ENCODE measurements at places on chromosomes 4 and X.
A peak's percentile ranks its signal among the peaks of the same experiment; 100 is the strongest.

GRCh38 chr4:63786171-63786570 is 623.1 kb downstream of the TECRL start:
- DNase-seq, result no peak

DNA sequence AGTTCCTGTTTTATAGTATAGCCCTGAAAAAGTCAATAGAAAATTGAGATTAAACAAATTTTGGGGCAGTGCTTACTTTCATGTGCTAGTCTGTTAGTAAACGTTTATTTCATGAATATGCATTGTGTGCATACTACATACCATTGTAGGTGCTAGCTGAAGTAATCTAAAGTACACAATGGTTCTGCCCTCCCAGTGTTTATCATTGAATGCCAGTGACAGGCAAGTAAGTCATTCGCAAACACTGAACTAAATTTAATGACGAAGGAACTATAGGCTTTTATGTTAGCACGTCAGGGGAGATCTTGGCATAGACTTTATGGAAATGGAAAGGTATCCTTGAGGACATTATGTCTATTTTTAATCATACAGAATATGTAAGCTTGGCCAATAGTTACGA is 426.9 kb upstream of the EPHA5 start:
- DNase-seq, result no peak

- DNase-seq, result no peak
Measured at GRCh38 chrX:9153300-9153699, 119.4 kb upstream of the FAM9B start.

- DNase-seq, result no peak
Measured at GRCh38 chr4:173524218-173525117, 5.6 kb downstream of the HAND2 start.

DNA sequence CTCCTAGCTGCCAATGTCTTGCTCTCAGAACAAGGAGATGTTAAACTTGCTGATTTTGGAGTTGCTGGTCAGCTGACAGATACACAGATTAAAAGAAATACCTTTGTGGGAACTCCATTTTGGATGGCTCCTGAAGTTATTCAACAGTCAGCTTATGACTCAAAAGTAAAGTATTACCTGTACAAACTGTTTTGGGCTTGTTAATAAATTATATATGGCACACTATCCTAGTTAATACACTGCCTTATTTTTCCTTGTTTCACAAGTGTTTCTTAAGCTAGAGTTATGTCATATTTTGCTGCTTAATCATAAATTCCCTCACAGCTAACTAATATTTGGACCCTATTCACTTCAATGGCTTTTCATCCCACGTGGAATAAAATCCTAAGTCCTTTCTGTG is 45.3 kb downstream of the STK26 start:
- DNase-seq, result no peak

DNA sequence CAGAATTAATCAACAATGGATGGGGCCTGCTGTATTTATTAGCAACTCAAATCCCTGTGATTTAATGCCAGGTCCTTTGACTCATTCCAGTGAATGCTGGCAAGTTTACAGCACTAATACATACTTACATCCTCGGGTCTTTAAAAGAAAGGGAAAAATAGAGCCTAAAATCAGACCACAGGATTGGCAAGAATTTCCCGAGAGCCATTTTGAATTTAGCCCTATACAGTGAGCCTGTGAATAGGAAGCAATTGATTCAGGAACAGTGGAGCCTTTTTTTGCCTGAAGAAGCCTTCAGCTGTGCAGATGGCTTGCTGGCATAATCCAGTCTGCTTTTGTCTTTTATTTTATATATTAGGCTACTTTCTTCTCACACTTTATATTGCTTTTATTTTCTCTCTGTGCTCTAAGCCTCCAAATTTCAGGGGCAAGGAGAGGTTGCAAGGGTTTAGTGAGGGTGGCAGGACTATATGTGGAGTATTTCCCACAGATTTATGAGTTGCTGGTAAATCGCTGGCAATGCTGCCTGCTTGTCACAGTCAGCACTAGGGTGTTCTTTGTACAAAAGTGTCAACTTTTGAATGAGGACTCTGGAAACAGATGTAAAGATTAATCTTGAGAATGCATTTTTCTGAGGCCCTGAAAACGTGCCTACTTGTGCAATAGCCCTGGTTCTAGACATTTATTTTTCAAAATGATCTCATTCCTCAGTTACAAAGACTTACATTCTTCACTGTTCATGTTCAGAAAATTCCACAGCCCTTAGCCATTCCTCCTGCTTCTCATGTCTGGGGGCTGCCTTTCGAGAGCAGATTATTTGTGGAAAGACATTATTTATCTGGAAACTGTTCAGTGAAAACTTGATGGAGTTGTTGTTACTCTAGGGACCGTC is 303.5 kb downstream of the SPRY1 start:
- no peak for DNase-seq

DNA sequence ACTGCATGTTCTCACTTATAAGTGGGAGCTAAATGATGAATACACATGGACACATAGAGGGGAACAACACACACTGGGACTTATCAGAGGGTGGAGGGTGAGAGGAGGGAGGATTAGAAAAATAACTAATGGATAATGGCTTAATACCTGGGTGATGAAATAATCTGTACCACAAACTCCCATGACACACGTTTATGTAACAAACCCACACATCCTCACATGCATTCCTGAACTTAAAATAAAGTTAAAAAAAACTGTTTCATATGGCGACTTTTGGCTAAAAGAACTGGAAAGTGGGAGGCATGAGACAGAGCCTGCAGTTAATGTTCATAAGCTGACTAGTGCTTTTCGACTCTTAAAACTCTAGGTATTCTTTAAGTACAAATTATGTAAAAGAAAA is 98.9 kb upstream of the NPFFR2 start:
- no peak for DNase-seq

- no peak for DNase-seq
Measured at GRCh38 chr4:145034727-145035211, 63.2 kb downstream of the ANAPC10 start.

DNA sequence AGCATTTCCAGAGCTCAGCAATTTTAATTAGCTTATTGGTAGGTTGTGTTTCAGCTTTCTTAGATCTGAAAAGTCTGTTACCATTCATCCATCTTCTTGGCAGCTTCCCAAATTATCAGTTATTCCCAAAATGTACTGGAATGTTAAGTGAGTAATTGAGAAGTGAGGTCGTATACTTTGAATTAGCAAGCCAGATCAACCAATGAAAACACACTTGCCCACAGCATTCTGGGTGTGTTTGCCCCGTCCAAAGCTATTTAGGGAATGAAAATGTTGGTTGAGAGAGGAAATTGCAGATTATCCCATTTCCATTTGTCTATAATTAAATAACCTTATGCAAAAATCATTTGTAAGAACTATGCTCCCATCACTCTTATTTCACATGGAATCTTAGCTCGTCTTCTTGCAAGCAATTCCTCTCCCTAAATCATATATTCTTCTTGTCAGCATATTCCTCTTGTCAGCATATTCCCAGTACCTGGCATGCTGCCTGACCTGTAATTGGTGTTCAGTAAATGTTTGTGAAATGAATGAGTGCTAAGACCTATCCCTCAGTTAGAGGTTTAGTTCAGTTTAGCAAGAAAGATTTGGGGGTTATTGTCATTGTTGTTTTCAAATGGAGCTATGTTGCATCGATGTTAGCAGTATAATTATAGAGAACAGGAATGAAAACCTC is 23.3 kb upstream of the ANTXR2 start:
- DNase-seq, result no peak

DNA sequence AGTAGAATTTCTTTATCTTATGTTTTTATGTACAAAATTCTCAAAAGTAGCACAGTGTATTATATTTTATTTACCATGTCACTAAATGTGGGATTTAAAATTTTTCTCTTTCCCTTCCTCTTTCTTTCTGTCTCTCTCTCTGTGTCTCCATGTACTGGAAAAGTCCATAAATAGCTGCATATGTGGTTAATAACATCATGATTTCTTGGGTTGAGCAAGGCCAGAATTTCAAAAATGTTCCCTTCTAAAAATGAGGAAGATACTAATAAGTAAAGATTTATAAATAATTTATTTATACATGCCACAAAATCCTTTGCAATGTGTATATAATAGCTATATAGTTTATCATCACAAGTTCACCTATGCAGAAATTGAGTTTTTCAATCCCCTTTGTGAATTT is 29.1 kb upstream of the DKK2 start:
- DNase-seq, result no peak

DNA sequence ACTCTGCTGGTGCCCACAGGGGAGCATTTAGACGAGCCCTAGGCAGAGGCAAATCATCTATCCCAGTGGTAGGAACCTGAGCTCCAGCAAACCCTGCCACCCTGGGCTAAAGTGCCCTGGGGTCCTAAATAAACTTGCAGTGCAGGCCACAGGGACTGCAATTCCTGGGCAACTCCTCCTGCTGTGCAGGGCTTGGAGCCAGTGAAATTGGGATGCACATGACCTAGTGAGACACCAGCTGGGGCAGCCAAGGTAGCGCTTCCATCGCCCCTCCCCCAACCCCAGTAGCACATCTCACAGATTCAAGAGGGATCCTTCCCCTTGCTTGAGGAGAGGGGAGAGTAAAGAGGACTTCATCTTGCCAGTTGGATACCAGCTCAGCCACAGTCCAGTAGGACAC is 44.1 kb downstream of the CHRNA9 start:
- DNase-seq, result no peak

GRCh38 chr4:3681191-3681590 is 85.0 kb upstream of the ADRA2C start:
- DNase-seq, result no peak

GRCh38 chr4:45082101-45082500 is 355.7 kb upstream of the GNPDA2 start:
- DNase-seq, result no peak

- DNase-seq, result no peak
Measured at GRCh38 chr4:52105276-52105675, 54.2 kb downstream of the SPATA18 start.

GRCh38 chrX:80765220-80765625 is 44.5 kb downstream of the BRWD3 start:
- DNase-seq, result peak; percentile 28

GRCh38 chr4:23097251-23097650 is 404.5 kb downstream of the GBA3 start:
- DNase-seq, result no peak

DNA sequence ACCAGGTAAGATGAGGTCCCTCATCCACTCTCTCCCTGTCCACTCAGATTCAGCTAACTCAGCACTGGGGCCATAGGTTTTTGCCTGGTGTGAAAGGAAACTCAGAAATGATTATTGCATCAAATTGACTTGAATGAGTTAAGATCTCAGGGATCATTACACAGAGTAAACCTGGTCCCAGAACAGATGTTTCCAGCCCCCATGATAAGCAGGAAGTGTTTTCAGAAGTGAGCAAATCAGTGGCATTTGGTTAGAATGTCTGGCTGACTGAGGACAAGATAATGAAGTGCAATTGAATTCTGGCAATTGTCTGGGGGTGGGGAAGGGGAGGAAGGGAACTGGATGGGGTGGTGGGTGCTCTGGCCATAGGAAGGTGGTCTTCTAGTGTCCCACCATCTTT is 108.0 kb downstream of the CHIC2 start:
- no peak for DNase-seq

DNA sequence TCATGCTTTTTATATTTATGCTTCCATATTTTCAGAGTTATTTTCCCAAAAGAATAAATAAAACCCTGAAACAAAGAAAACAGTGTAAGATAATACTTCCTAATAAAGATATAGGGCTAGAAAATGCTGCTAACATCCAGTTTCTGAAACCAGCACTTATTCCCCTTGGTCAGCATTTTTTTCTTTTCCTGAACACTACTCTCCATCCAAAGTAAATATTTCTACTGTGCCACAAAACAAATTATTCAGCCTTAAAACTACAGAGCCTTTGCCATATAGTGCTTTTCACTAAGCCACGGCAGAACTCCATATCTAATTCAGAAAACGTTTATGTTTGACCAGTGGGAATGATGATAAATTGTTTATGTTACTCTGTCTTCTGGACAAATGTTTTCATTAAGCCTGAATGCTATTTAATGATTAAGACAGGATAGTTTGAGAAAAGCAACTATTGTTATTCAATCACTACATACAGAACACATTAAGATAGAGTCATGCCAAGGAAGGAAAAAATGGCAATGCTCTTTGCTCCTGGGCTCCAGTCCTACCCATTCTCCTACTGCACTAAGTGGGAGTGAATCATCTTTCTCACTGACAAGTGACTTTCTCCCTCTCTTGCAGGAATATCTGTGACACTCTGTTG is 723.9 kb downstream of the FAT4 start:
- DNase-seq, result no peak

- DNase-seq, result no peak
Measured at GRCh38 chrX:46957297-46957696, 45.1 kb downstream of the JADE3 start.

DNA sequence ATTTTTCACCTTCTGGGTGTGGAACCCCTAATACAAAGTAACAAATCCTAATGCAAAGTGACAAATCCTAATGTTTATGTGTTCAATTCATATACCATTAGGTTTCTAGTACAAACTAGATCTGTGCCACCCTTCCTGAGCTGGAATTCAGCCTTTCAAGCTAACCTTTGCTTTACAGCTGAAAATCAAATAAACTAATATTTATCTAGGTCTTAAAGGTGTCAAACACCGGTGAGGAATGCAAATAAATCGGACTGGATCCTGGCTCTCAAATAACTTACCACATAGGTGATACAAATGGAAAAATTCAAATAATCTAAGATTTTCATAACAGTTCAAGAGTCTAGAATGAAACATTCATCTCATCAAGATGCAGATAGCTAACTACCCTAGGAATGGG is 11.6 kb downstream of the IRF2 start:
- no peak for DNase-seq

GRCh38 chr4:2066571-2067445 is 7.7 kb downstream of the NAT8L start:
- no peak for DNase-seq

DNA sequence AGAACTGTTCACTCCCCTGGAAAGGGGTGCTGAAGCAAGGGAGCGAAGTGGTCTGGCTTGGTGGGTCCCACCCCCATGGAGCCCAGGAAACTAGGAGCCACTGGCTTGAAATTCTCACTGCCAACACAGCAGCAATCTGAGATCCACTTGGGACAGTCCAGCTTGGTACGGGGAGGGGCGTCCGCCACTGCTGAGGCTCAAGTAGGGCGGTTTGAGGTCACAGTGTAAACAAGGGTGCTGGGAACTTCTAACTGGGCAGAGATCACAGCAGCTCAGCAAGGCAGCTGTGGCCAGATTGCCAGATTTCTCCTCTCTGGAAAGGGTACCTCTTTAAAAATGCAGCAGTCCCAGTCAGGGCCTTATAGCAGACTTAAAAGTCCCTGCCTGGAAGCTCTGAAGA is 53.9 kb upstream of the GALNTL6 start:
- no peak for DNase-seq

DNA sequence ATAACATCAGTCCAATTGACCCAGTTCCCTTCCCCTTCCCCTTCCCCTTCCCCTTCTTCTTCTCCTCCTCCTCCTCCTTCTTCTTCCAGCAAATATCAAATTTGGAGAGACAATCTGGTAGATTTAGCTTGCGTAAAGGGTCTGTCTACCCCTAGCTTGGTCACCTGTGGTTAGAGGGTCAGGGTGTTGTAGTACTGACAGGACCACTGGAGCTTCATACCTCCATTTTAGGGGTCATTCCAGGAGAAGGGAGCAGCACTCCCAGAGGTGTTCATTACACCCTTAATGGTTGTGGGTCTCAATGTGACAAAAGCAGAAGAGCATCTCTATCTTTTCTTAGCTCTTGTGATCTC is 3.7 kb upstream of the FGB start:
- no peak for DNase-seq

Data from NCI-H748 treated with DMSO at 0.1 percent for 48 hours (cell line).